Bronchial smooth muscle cell (primary cell): ENCODE measurements at places on chromosomes 5 and 9. TPM values are rescaled to one million over a fixed set of nuclear protein-coding genes. Genes with fewer than 3 reads are reported as not detected.

Gene SLC4A9
- total RNA-seq = not detected in 2 replicates

Gene TAF1L
- total RNA-seq = under 0.01 TPM in 2 replicates

Gene PRR16
- total RNA-seq = 1.6 and 5.2 TPM in 2 replicates

Gene WNT8A
- not detected in 2 replicates for total RNA-seq

Gene MLANA
- total RNA-seq = not detected in 2 replicates
